Lung microvascular endothelial cell (primary cell): ENCODE measurements at places on chromosomes 6 and 20. TPM values are rescaled to one million over a fixed set of nuclear protein-coding genes. Genes with fewer than 3 reads are reported as not detected.
A peak's percentile ranks its signal among the peaks of the same experiment; 100 is the strongest.

The SLX4IP gene
- 1.7 and 2.6 TPM in 2 replicates for total RNA-seq

The MCHR2 gene
- not detected in 2 replicates for total RNA-seq

The GPANK1 gene
- total RNA-seq, result 8.5 and 12.1 TPM in 2 replicates

The SLC39A7 gene
- 79.8 and 95.2 TPM in 2 replicates for total RNA-seq

The PLA2G7 gene
- not detected in 2 replicates for total RNA-seq

The NHLRC1 gene
- total RNA-seq, result 0.65 and 0.99 TPM in 2 replicates

The CDH26 gene
- 0.22 and 0.40 TPM in 2 replicates for total RNA-seq

The BACH2 gene
- 2.8 TPM in 2 replicates for total RNA-seq

The ZNF391 gene
- 0.20 and 0.22 TPM in 2 replicates for total RNA-seq

GRCh38 chr6:98835149-98836024, 1.0 kb downstream of the POU3F2 start:
- no peak for DNase-seq

- no peak for DNase-seq
Observed at GRCh38 chr6:11527274-11527870, 10.2 kb upstream of the TMEM170B start.

- DNase-seq, result no peak
Observed at GRCh38 chr6:13762611-13763441, 51.2 kb upstream of the RANBP9 start.

DNA sequence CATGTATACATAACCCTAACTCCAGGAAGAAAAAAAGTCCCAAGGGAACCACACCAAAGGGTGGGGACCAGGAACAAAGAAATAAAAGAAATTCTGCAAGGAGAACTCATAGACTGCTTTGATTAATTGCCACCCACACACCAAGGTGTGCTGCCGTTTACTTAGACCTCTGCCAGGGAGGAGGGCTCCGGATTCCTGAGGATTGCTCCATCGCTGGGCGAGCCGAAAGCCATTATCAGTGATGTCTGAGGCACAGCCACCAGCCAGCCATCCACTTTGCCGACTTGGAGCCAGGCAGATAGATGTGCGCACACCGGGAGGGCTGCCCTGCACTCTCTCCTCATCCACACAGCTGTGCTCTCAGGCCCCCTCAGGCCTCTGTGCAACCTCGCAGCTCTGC, 272.7 kb upstream of the FOXQ1 start:
- no peak for DNase-seq

DNA sequence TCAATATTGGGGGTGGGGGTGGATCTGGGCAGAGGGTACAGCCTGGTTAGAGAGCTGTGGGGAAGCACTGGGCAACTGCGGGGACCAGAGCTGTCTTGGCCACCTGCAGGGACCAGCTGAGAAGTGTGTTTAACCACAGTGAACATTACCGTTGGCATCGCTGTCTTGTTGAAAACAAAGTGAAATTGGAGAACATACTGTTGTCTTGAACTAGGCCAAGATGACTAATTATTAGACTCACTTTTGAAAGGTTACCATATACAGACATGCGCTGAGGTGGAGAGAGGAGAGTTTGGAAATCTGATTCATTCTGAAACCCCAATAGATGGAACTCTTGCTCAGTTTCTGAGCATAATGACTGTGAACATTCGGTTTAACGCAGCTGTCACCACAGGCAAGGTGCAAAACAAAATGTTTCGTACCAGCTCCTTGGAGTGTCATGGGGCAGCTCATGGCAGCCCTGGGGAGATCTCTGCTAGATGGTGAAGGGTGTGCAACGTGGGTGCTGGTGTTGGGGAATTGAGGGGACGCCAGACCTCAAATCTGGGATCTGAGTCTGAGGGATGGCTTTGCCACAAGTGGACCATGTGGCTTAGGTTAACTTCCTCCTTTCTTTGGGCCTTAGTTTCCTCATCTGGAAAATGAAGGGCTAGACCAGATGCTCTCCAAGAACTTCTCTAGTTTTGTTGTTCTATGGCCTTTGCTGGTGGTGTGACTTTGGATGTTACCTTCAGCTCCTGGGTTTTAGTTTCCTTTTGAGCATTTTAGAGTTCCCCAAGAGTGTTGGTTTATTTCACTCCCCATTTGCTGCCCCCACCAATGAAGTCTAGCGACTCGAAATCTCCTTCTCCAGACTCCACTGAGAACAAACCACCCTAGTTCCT, 24.6 kb upstream of the GTSF1L start:
- peak; percentile 78 for DNase-seq

DNA sequence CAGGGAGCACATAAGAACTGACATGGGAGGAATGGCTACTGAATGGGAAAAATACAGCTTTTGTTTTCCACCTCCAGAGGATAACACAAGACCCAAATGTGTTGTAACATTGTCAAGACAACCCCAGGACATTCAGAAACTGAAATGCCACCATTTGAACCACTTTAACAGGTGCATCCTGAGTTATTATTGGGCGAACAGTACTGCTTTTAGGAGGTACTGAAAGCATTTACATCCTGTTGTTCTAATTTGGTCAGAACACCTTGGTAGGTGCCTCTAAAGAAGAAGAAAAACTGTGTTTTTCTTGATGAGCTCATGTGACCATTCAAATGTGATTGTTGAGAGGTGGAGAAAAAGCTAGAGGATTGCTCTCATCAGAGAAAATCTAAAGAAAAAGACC, 6.4 kb upstream of the TXNDC5 start:
- no peak for DNase-seq

DNA sequence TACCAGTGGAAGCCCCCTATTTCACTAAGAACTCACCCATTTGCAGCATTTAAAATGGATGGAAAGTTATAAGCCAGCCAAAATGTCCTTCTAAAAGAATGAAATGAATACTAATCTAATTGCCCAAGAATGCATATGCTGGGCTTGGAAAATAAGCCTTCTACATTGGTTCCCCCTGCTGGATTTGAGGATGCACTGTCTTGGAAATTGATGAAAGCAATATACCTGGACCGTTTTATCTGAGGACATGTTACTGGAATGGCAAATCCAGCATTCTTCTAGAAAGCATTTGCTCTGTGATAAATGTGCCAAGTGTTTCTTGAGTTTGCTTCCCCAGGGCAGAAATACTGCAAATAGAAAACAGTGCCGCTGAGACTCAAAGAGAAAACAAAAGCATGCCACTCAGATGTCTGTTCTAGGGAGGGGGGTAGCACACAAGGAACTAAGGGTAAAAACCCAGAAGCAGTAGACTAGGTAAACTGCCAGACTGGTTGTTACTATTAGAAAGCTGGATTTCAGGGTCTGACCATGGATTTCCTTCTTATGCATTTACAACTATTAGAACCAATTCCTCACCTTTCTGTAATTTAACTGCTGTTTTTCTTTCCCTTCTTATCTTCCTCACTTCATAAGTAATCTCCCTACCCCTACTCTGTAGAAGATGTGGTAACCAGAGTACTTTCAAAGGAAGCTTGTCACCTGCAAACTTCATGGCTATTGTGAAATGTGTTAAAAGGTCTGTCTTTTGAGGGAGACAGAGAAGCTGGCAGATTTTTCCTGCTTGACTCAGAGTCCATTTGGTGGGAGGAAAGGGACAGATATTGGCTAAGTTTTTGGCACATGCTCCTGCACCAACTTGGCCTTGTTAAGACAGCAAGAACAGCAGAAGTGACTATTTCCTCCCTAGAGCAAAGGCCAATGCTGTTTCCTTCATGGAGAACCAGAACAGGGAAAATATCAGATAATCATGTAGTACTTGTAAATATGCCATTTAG, 642.6 kb downstream of the KIF16B start:
- DNase-seq, result no peak

DNA sequence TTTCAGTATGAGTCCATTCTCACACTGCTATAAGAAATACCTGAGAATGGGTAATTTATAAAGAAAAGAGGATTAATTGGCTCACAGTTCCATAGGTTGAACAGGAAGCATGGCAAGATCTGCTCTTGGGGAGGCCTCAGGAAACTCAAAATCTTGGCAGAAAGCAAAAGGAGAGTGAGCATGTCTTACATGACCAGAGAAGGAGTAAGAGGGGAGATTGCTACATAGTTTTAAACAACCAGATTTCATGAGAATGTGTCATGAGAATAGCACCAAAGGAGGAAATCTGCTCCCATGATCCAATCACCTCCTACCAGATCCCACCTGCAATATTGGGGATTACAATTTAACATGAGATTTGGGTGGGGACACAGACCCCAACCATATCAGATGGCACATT, 672.4 kb downstream of the HTR1B start:
- DNase-seq, result no peak

GRCh38 chr20:1827974-1828785, 67.0 kb upstream of the SIRPA start:
- DNase-seq, result no peak

DNA sequence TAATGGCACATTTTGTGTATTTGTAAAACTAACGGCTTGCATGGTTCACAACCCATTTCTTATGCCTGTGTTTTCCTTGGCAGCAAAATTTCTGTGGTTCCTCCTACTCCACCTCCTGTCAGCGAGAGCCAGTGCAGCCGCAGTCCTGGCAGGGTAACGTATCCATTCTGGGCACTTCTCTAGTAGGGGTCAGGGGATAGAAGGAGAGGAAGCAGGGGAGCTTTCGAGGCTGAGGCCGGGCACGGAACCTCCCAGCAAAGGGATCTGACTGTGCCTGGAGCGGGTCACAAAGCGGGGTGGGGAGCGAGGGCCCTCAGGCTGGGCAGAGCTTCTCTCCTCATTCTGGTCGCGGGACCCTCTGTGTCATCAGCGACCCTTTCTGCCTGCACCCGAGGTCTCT, 58.4 kb downstream of the SYTL3 start:
- DNase-seq, result peak; percentile 34

- no peak for DNase-seq
Observed at GRCh38 chr20:48530957-48531356, 296.8 kb downstream of the PREX1 start.

GRCh38 chr20:8061861-8062518, 42.4 kb upstream of the TMX4 start:
- no peak for DNase-seq

GRCh38 chr6:150027806-150028565, 2.7 kb upstream of the RAET1L start:
- DNase-seq, result no peak

DNA sequence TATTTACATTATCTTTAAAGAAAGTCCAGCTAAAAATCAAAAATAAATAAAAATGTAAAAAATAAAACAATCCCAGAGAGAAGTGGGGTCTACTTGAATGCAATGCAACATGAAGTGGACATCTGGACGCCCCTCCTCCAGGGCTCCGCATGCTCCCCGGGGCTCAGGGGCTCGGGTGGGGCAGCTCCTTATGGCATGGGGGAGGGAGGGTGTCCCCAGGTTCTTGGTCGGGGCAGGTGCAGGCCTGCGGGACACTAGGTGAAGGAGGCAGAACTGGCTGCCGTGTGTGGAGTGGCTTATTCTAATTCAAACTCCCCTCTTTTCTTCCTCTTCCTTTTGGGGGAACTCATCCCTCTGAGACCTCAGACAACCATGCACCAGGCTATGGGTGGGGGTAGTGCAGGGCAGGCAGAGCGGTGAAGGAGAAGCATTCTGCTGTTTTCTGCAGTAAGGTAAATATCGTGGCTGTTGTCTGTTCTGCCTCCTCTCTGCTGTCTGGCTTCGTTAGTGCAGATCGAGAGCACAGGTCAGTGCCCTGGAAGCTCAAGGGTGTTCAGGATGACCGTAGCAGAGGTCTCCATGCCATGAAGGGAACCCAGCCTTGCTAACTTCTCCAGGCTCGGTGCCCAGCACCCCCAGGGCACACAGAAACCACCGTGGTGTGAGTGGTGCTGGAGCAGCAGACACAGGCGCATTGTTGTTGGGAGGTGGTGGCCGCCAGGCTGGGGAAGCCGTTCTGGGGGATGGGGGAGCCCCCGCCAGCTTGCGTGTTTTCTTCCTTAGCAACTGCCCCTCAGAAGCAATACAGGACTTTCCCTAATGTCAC, 82.6 kb downstream of the TTLL2 start:
- no peak for DNase-seq

GRCh38 chr6:10756085-10756484, 8.5 kb downstream of the TMEM14B start:
- no peak for DNase-seq

DNA sequence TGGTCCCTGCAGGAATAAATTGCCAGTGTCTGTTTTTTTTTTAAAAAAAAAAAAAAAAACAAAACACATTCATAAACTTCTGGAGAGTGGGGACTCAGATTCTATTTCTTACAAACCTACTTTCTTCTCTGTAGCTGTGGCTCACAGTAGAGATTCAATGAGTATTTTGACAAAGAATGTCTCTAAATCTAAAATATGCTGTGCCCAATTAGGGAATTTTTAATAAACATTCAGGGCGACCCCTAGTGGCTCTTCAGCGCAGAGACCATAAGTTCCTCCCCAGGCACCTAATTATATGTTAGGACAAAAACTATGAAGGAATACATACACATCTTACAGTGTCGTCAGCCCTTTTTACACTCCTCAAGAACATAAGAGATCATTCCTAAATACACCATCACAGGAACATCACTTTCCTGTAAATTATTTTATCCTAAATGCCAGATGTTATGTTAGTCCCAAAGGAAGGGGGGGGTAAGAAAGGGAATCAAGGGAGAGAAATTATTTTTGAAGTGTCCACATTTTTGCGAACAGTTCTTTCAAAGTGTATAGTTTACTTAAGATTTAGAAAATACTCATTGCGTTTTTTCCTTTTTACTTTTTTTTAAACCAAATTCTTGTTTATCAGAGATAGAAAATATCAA, 21.8 kb upstream of the NAA20 start:
- DNase-seq, result peak; percentile 66

GRCh38 chr6:7976485-7977056, 66.0 kb upstream of the TXNDC5 start:
- no peak for DNase-seq

GRCh38 chr6:20939161-20939775, 405.0 kb downstream of the CDKAL1 start:
- DNase-seq, result no peak

GRCh38 chr6:15242503-15242902, 3.4 kb upstream of the JARID2 start:
- no peak for DNase-seq

DNA sequence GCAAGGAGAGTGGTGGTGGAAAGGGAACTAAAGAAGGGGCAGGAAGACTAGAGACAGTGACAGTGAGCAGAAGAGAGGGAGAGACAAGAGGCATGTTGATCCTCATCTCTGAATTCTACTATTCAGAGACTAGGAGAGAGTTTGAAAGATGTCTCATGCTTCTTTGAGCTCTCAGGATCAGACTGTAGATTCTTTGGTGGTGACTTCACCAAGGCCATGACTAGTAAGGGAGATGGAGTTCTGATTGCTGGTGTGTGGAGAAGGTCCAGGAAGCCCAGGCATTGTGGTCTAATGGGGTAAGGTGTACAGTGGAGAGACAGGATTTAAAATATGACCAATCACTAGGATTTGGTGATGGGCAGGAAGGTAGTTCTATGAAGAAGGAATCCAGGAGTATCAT, 713 bp downstream of the WFDC9 start:
- DNase-seq, result no peak
